Activated CD4-positive, alpha-beta T cell treated with anti-CD3 and anti-CD28 coated beads for 1 hour (primary cell): ENCODE measurements at places on chromosomes 1 and 21.

DNA sequence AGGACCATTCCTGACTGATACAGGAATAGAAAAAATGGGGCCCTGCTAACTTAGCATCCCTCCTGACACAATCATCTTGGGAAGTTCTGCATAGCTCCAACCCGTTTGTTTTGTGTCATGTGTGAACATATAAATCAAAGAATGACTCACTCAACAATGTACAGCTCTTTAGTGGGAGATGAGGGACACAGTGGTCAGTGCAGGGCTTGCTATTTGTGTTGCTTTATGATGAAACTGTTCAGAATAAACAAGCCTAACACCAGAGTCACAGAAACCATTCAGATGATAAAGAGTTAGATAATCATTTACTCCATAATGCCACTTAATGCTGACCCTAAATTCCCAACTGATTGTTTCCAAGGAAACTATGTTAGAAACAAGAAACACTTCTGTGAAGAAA lies 154.2 kb upstream of the ZNHIT6 start:
- DNase-seq, result no peak

- DNase-seq, result no peak
Measured at GRCh38 chr1:248810727-248811513, 14.8 kb downstream of the SH3BP5L start.

DNA sequence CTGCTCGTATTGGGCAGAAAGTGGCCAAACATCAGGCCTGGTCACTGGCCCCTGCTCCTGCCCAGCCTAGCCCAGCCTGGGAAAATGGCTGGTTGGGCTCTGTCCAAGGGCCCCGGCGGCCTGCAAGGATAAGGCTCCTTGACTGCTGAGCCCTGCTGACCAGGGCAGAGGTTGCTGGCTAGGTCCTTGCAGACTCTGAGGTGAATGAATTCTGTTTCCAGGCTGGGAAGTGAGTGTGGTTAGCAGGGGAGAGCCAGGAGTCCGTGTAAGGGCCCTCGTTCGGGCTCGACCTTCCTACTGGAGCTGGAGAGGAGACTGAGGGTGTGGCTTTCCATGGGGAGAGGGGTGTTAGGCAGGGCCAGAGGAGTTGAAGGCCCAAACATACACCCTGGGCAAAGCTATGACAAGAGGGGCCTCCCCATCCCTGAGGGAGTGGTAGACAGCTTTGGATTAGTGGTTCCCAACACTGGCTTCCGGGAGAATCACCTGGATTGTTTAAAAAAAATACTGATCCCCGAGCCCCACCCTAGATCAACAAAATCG lies 20.6 kb downstream of the CSF1 start:
- DNase-seq, result no peak

DNA sequence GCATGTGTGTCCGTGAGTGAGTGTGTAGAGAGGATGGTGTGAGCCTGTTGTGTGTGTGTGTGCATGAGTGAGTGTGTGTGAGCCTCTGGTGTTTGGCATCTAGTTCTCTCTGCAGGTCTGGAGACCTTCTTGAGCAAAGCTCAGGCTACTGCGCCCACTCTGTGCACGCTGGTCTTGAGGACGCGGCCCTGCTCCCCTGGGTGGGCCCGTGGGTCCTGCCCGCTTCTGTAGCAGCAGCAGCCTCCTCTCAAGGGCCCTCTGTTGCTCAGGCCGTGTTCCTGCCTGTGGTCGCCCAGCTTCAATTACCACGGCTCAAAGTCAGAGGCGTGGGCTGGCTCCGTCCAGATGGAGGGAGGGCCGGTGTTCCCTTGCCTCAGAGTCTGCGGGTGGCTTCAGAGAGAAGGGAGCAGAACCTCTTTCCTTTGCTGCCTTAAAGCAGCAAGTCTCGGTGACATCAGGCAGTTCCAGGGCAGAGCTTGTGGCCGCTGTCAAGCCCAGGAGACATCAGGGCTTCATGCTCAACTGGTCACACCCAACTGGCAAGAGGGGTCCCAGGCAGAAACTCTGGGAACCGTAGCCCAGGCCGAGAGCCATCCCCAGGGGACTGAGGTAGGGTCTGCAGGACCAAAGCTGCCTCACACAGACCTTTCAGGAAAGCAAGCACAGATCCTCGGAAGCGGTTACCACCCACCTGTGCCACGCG lies 270.6 kb upstream of the VAMP3 start:
- no peak for DNase-seq

DNA sequence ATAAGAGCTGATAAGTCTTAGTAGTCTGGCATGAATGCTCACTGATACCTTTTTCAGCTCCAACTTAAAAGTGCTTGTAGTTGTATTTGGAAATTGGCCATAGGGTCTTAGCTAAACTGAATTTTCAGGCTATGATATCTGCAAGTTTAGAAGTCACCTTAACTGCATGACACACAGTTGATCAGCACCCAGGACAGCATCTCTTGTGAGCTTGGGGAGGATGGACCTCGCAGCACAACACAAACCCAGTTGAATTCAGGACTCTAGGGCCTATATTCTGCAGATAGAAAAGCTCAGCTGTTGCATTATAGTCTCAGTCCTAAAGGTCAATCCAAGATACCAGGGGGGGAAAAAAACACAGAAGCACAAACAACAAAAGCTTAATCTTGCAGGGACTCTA lies 394.3 kb downstream of the KCNH1 start:
- DNase-seq, result no peak

DNA sequence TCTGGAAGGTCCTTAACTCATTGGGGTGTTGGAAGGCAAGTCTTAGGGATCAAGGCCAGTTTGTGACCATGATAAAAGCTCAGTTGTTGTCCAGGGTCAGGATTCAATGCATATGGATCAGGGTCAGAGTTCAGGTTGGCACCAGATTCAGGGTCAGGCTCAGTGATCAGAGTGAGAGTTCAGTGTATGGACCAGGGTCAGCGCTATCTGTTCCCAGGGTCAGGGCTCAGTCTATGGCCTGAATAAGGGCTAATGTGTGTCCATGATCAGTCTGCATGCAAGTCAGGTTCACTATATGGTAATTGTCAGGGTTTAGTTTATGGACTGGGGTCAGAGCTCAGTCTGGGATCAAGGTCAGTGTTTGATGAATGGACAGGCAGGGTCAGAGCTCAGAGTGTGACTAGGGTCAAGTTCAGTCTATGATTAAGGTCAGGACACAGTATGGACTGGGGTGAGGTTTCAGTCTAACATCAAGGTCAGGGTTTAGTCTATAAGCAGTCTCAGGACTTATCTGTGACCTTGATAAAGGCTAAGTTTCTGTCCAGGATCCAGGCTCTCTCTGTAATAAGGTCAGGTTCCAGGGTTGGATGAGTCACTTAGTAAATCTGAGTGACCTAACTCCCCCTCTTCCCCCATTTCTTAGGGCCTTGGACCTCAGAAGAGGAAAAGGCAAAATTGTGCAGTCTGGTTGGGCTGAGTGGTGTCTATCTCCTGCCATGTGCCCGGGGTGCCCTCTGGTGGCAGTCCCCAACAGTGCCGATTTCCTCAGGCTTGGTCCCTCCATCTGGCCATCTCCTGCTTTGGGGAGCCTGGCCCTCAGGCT lies 23.8 kb downstream of the KNCN start:
- peak; percentile 48 for DNase-seq

DNA sequence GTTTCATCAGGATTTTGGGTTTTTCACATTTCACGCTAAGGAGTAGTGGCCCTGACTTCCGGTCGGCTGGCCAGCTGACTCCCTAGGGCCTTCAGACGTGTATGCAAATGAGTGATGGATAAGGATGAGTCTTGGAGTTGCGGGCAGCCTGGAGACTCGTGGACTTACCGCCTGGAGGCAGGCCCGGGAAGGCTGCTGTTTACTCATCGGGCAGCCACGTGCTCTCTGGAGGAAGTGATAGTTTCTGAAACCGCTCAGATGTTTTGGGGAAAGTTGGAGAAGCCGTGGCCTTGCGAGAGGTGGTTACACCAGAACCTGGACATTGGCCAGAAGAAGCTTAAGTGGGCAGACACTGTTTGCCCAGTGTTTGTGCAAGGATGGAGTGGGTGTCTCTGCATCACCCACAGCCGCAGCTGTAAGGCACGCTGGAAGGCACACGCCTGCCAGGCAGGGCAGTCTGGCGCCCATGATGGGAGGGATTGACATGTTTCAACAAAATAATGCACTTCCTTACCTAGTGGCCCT lies 23.1 kb upstream of the TNFRSF1B start:
- no peak for DNase-seq

GRCh38 chr1:12052008-12052573 lies 11.0 kb upstream of the TNFRSF8 start:
- no peak for DNase-seq

- no peak for DNase-seq
Measured at GRCh38 chr1:31704271-31705079, 658 bp upstream of the COL16A1 start.

DNA sequence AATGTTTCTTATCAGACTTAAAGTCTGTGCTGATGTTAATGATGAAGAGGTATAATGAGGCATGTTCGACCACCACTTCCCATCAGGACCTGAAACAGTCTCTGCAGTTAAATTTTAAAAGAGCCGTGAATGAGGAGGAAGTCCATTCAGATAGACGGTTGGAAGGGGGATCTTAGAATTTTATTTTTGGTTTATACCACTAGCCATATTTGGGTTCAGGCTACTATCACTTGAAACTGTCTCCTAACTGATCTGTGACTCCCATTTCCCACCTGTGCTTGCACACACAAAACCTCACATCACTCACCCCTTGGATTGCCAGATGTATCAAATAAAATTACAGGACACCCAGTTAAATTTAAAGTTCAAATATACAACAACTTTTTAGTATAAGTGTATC lies 9.9 kb upstream of the ANKRD13C start:
- DNase-seq, result no peak

GRCh38 chr1:9437961-9438430 lies 101.3 kb upstream of the SLC25A33 start:
- no peak for DNase-seq

DNA sequence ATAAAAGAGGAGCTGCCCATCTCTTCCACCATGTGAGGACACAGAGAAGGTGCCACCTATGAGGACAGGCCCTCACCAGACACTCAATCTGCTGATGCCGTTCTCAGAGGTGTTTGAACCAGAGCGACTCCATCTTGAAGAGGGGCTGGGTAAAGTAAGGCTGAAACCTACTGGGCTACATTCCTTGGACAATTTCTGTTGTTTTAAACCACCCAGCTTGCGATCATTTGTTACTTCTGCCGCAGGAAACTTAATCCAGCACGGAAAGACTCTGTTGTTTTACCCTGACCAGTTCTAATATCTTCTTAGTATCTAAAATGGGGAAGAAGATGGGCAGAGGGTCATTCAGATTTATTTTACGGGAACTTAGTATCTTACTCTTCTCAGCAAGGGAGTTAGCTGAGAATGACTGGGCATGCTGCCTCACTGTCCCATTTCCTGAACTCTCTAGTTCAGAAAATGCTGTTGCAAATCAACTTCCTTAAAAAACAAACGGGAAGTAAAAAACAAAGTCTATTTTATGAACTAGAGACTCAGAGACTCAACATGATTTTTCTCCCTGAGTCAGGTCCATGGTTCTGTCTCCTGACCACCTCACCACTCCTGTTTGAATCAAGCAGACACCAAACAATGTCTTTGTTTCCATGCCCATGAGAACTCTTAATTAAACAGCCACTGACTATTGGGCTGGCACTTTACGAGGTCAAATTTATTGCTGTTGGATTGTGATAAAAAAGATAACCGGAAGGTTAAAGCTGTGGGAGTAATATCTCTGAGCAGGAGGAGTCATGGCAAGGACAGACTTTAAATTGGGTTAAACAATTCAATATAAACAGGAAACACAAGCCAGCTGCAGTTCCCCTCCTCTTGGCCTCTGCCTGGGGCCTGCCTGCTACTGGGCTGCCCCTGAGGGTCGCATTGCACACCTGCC lies 23.8 kb upstream of the IFNAR1 start:
- DNase-seq, result no peak

- DNase-seq, result no peak
Measured at GRCh38 chr1:8425781-8426161, 107.9 kb downstream of the SLC45A1 start.

GRCh38 chr1:183248989-183249691 lies 63.1 kb downstream of the LAMC2 start:
- no peak for DNase-seq

DNA sequence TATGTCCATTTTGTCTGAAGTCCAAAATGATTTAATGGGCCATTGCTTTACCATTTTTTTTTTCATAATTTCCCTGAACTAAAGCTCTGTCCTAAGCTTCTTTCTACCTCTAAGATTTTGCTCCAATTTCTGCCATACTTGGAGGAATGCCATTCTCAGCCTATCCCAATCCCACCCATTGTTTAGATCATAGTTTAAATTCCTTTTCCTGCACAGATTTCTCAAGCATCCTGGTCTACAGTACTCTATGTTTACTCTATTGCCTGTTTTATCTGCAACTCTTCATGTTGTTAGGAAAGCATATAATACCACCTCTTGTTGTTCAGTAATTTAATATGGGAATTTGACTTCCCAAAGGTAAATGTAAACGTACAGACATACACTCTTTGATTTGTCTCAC lies 30.8 kb downstream of the ADAMTS1 start:
- DNase-seq, result no peak

- DNase-seq, result no peak
Measured at GRCh38 chr21:44477131-44477530, 21.8 kb downstream of the LRRC3 start.

DNA sequence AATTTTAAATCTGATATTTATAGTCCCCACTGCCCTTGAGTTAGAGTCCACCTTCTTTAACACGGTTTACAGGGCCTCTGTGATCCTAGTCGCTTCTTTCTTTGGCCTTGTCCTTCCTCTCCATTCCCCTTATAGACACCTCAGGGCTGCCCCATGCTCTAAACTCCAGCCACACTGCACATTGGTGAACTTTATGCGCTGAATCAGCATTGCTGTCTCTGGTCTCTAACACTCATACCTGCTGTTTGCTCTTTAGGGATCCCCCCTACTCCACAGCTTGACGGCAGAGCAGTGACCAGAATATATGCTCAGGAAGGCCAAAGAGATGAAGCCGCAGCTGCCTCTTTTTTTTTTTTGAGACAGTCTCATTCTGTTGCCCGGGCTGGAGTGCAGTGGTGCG lies 30.2 kb downstream of the PLEKHO1 start:
- DNase-seq, result no peak

DNA sequence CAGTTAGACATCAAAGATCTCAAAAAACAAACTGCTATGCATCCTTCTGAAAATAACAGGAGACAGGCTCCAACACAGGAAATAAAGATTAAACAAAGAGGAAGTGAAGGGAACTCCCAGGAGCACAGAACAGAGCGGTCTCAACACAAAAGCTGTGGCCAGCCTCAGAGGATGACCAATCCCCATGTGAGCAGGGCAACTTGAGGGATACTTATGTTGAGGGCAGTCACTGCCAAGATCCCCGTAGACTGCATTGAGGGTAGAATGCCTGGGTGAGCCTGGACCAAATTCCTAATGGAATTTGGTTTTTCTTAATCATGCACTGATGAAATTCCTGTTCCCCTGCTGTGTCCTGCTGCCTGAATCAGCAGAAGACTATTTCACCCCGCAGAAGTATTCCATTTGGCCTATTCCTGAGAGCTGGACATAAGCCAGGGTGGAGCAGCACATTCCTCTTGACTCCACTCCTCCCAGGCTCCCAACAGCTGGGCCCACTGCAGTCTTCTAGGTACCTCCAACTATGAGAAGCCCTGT lies 49.0 kb downstream of the JAK1 start:
- DNase-seq, result no peak

GRCh38 chr1:215081661-215082531 lies 641 bp upstream of the KCNK2 start:
- no peak for DNase-seq

- no peak for DNase-seq
Measured at GRCh38 chr1:221363039-221363438, 378.9 kb downstream of the DUSP10 start.

- peak; percentile 54 for DNase-seq
Measured at GRCh38 chr1:41432481-41433280, 51.8 kb downstream of the EDN2 start.

GRCh38 chr1:68725001-68725752 lies 228.3 kb upstream of the DEPDC1 start:
- DNase-seq, result no peak

GRCh38 chr21:30194701-30195299 lies 21.1 kb downstream of the CLDN8 start:
- DNase-seq, result no peak
